ENCODE measurements at places on chromosomes 11 and 22. TPM values are rescaled to one million over a fixed set of nuclear protein-coding genes. Genes with fewer than 3 reads are reported as not detected.

The RIMBP3B gene
- 0.34 TPM for total RNA-seq

The SYCE3 gene
- total RNA-seq, result not detected

The GRIK4 gene
- total RNA-seq, result 0.37 TPM

The OMP gene
- total RNA-seq, result not detected

- DNase-seq, result peak; percentile 27
Observed at GRCh38 chr22:23106906-23107367, 34.9 kb downstream of the RSPH14 start.

GRCh38 chr22:42511401-42511891 is 8.2 kb downstream of the RRP7A start:
- no peak for DNase-seq

- DNase-seq, result no peak
Observed at GRCh38 chr22:21074102-21074715, 28.5 kb downstream of the LRRC74B start.

DNA sequence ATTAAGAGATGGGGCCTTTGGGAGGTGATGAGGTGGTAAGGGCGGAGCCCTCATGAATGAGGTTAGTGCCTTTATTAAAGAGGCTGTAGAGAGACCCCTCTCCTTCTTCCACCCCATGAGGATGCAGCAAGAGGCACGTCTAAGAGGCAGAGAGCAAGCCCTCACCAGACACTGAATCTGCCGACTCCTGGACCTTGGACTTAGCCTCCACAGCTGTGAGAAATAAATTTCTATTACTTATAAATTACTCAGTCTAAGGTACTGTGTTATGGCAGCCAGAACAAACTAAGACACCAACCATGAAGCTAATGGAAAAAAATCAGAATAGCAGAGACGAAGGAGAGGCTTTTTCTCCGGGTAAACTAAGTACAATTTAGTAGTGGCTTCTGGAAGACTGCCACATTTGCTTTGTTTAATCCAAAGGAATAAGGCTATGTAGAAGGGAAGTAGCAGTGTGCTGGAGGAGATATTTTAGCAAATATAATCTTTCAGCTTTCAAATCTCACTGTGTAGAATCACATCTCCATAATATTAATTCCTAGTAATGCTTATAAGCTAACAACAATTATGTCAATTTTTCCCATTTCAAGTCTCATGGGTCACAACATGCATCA is 12.3 kb upstream of the SIK2 start:
- DNase-seq, result no peak

DNA sequence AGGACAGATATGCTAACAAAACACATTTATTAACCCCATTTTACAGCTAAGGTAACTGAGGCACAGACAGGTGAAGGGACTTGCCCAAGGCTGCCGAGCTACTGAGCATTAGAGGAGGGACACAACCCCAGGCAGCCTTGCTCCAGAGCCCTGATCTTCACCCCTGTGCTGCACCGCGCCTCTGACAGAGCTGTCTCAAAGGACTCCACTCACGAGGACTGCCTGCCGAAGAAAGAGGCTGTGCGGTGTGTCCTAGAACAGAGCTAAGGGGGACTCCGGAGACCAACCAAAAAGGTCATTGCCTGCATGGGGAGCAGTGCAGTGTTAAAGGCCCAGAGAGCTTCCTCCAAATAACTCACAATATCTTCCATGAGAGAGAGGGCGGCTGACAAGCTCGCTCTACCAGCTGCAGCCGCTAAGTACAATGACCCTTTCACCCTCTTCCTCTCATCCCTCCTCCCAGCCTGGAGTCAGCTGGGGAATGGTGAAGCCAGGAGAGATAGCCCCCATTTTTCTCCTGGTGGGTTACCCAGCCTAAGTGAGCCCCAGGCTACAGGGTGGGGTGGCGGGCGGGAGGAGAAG is 119.2 kb downstream of the DSCAML1 start:
- no peak for DNase-seq

DNA sequence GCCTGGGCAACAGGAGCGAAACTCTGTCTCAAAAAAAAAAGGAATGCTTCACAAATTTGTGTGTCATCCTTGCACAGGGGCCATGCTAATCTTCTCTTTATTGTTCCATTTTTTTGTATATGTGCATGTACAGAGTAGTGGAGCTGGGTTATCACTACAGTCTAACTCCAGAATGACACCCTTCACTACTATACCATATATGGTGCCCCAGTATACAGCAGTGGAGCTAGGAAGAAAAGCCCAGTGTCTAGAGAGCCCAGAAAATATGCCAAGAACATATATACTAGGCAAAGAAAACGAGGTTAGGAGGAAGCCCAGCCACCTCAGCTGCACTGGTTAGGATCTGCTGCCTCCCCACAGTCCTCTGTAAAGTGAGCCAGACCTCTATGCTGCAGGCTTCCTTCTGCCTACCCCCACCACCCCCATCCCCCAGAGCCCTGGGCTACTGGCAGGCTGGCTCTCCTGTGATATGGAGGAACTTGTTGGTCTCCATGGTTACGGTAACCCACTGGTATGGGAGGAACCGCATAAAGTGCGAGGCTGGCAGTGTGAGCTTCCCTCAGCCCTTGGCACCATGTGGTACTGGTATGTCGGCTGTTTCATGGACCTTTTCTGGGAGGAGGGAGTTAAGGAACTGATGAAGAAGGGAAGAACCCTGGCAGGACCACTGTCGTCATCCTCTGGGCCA is 34.3 kb downstream of the RCOR2 start:
- no peak for DNase-seq

DNA sequence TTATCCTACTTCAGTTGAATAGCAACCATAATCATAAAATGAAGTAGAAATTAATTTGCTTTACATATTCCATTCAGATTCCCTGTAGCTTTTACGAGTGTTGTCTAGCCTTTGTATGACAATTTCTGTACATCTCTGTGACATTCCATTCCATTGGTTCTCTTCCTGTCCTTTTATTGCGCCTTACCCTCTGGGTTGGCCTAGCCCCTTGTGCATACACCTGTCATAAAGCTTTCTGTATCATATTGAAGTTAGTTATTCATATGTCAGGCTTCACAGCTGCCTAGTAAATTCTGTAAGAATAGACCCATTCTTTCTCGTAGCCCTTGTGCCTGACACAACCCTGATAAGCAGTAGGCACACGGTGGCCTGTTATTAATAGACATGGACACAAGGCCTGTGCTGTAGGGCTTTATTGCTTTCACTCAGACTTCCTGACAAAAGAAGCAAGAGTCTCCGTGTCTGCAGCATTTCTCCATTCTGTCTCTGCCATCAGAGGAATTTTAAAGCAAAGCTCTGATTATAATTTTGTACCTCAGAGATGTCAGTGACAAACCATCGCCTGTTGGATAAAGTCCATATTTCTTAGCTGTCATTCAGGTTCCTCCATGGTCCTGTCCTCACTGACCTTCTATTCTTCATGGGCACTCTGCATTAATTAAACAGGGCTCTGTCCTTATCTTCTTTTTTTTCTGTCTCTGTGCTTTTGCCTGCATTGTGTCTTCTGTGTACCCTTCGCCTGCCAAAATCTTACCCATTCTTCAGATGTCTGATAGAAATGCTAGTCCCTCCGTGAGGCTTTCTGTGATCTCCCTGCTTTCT is 49.4 kb downstream of the BID start:
- DNase-seq, result peak; percentile 56

GRCh38 chr22:37741312-37741795 is 44.5 kb downstream of the TRIOBP start:
- DNase-seq, result no peak

DNA sequence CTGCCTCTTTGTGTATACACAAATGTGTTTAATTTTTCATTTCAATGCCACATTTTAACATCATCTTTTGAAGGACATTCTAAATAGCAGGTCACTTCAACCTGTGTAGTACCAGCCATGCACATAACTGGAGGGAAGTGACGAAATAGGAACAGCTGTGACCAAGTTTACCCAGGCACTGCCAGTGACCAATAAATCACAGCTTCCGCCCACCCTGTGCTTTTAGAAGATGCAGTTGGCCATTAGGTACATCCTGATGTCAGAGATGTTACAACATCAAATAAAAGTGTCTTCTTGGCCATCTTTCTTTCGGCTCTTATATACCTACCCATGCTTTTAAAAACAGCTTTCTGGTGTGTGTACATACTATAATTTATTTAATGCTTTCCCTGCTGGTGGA is 7.8 kb downstream of the LDLRAD3 start:
- DNase-seq, result no peak

DNA sequence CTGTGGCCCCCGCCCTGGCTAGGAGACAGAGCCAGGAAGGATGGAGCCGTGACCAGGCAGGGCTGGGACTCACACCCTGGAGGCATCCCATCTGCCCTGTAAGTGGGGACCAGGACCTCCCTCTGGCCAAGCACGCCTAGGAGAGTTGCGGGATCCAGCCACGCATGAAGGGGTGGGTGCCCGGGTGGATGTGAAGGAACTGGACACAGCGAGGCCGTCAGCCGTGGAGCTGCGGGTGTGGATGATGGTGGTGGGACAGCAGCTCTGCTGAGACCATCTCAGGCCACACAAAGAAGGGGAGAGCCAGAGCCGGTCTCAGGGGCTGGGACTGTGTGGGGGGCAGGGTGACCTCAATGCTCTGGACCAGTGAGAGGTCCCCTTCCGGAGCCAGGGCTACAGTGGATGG is 746.4 kb downstream of the BRD1 start:
- DNase-seq, result no peak

GRCh38 chr11:128802358-128802981 is 64.6 kb downstream of the KCNJ1 start:
- DNase-seq, result no peak

DNA sequence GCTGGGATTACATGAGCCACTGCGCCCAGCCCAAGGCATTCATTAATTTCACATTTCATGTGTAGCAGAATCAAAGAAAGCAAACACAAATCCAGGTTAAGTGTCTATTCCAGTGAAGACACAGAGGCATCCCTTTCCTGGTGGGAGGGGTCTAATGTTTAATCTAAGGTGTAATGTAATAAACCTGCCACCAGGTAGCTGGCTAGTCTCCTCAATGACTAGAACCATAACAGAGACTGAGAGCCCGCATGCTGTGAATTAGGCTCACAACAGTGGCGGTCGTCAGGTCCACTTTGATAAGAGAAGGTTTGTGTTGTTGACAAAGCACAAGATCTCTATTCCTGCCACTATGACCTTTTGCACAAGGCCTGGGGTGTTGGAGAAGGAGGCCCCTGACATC is 64.2 kb upstream of the ADA2 start:
- no peak for DNase-seq

GRCh38 chr11:76251226-76251575 is 44.9 kb upstream of the WNT11 start:
- no peak for DNase-seq

DNA sequence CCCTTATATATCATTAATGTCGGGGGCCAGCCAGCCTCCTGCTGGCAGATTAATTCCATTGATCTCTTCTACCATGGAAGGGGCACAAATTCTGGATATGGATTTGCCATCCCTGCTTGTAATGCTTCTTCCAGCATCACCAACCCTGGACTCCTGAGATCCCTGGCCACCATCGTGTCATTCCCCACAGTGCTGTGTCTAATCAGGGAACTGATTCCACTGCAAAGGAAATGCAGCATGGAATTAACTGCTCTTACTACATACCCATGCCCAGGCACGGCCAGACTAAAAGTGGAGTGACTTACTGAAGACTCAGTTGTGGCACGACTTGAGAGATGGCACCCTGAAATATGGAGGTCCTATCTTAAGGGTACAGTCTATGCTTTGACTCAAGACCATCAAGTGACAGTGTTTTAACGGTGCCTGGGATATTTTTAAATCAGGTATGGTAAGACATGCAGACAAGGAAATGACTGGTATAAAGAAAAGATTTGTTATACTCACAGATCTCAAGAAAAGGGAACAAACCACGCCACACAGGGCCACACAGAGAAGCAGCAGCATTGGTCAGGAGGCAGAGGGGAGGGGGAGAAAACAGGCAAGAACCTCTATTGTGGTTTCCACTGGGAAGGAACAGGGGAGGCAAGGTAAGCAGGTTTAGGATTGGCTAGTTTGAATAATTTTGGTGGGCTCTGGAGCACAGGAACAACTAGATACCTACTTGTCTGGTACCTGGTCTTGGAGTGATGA is 65.1 kb downstream of the IGLL5 start:
- DNase-seq, result no peak

All from G401 (cell line).